ENCODE measurements at places on chromosomes 2 and 18.

DNA sequence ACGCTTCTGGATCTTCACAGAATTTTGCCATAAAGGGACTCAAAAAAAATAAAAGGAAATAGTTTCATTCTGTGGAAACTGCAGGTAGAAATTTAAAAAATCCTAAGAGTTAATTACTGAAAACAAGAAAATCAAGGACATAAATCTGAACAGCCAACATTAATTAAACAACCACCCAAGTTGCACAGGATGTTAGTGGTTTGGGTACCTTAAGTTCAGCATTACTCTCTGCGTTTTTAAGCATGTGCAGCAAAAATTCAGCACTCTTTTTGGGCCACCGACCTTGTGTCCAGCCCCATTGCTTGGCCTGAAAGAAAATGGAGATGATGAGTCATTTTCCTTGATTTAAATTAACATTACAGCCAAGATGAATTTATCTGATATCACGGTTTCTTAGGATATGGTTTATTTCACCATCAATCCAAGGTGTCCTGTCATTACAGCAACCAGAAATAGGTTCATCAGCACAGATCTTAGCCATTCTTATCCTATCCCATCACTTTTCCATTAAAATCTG, 3.3 kb upstream of the C18orf32 start:
- peak overlapping the region; percentile 87 for H3K27ac ChIP-seq
- DNase-seq, result no peak
- H3K27me3 ChIP-seq, result peaks cover 7% of the 10 kb centered on the region

- peaks cover 11% of the 10 kb centered on the region for H3K4me1 ChIP-seq
- peaks cover 16% of the 10 kb centered on the region for H3K27me3 ChIP-seq
- no peak overlapping the region for H3K27ac ChIP-seq
Measured at GRCh38 chr18:11040823-11041656, 108.3 kb downstream of the PIEZO2 start.

DNA sequence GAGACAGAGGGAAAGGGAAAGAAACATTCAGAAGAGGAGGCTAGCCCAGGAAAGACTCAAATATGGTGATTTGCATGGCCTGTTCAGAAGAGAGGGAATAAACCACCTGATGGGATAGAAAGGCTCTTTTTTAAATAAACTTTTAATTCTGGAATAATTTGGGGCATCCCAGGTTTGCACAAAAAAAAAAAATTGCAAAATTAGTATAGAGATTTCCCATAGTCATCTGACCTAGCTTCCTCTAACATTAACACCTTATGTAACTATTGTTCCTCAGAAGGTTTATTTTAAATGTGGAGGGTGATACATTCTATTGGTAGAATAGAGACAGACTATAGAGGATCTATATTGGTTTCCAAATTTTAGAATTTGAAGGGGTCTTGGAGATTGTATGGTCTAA, 330.4 kb upstream of the SLC14A2 start:
- H3K4me3 ChIP-seq, result no peak overlapping the region
- H3K4me1 ChIP-seq, result no peaks in the 10 kb centered on the region
- no peak for DNase-seq
- H3K27ac ChIP-seq, result no peak overlapping the region

DNA sequence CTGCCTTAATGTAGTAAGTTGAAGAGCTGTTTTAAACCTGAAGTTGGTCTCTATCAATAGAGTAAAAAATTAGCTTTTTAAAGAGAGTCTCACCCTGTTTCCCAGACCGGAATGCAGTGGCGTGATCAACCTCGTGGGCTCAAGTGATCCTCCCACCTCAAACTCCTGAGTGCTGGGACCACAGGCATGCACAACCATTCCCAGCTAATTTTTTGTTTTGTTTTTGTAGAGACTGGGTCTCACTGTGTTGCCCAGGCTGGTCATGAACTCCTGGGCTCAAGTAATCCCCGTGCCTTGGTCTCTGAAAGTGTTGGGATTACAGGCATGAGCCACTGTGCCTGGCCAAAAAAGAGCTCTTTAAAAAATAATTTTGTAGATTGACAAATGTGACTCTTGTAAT, 40.3 kb downstream of the CRIM1 start:
- no peak for DNase-seq
- H3K27me3 ChIP-seq, result peaks cover 26% of the 10 kb centered on the region
- peak overlapping the region; percentile 6 for H3K4me3 ChIP-seq
- no peaks in the 10 kb centered on the region for H3K4me1 ChIP-seq
- peak overlapping the region; percentile 79 for H3K27ac ChIP-seq
- H3K36me3 ChIP-seq, result peaks cover 14% of the 10 kb centered on the region

GRCh38 chr2:226970362-226970761, 134.5 kb downstream of the RHBDD1 start:
- H3K4me3 ChIP-seq, result peak overlapping the region; percentile 78
- H3K27me3 ChIP-seq, result 0 out of 2 replicates have a peak, but pooled peaks cover 2% of the 10 kb centered on the region
- peaks cover 58% of the 10 kb centered on the region for H3K4me1 ChIP-seq

- no peak overlapping the region for H3K27ac ChIP-seq
- no peak for DNase-seq
- no peaks in the 10 kb centered on the region for H3K36me3 ChIP-seq
- no peak overlapping the region for H3K4me3 ChIP-seq
Measured at GRCh38 chr2:221601376-221601775, 29.3 kb upstream of the EPHA4 start.
